NCI-H1048 (cell line): ENCODE measurements at places on chromosomes 12 and 14.
A peak's percentile ranks its signal among the peaks of the same experiment; 100 is the strongest.

GRCh38 chr14:104933746-104934733 lies 9.4 kb downstream of the PLD4 start:
- DNase-seq: no peak

- DNase-seq: no peak
These were observed 55.5 kb downstream of the ANO2 start for GRCh38 chr12:5889381-5890047.

- no peak for DNase-seq
These were observed 64.2 kb upstream of the CSRP2 start for GRCh38 chr12:76943008-76943407.

DNA sequence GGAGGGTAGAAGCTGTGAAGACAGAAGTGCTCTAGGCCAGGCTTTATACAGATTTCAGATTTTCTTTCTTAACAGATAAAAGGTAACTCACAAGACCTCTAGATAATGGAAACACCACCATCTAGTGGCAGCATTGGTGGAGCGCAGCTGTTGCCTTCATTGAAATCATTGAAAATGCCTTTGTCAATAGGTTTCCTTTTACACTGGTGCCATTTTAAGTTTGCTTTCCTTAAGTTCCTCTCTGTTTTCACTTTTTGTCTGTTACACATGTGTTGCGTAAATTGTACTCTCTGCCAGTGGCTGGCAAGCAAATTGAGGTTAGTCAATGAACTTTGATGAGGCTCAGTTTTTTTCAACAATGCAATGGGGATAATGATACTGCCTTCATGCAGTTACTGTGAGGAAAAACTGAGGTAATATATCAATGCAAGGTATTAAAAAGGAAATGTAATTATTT lies 31.1 kb downstream of the ALDH1L2 start:
- DNase-seq: peak; percentile 44

GRCh38 chr12:132202929-132203721 lies 58.9 kb downstream of the NOC4L start:
- DNase-seq: no peak

DNA sequence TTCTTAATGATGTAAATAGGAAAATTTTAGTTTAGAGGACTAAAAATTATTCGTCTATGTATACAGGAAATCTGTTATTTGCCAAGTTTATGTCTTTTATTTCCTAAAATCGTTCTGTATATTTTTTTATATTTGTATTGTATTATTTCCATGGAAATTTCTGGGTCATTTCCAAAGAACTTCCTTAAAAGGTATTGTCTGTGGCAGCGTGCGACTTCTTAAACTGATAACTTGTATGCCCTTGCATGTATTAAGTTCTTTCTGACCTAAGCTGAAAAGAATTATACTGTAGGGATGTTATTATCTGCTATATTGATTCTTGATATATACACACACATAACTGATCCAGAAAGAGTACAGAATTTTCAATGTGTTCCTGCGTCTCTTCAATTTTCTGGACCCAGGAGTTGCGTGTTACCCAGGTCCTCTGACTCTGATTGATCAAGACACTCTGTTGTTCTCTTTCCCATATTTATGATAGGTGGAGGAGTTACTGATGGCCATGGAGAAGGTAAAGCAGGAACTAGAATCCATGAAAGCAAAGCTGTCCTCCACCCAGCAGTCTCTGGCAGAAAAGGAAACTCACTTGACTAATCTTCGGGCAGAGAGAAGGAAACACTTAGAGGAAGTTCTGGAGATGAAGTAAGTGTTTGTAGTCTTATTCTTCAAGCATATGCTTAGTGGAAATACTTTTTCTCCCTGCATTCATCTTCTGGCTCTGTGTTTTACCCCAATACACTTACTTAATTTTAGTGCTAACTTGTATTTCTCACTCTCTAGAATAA lies 298.5 kb downstream of the ERC1 start:
- no peak for DNase-seq

- DNase-seq: no peak
These were observed 223.4 kb upstream of the AMIGO2 start for GRCh38 chr12:47303207-47303606.

- no peak for DNase-seq
These were observed 201.8 kb upstream of the RGS6 start for GRCh38 chr14:71730471-71730870.

DNA sequence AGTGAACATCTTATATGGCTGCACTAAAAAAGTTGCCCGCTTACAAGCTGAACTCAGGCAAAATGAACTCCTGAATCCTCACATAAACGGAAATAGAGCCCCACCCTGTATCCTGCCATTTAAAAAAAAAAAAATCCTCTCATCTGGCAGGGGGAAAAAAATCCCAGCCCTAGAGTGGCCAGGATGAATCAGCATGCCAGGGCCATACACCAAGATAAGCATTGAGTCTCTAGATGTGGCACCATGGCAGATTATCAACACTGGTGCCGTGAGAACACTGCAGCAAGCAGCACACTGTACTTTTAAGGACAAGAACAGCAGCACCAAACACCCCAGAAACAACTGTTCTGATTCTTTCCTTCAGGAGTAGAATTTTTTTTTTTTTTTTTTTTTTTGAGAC lies 65.5 kb downstream of the RASSF3 start:
- DNase-seq: no peak

- no peak for DNase-seq
These were observed 315.3 kb downstream of the MED13L start for GRCh38 chr12:115962216-115962615.

DNA sequence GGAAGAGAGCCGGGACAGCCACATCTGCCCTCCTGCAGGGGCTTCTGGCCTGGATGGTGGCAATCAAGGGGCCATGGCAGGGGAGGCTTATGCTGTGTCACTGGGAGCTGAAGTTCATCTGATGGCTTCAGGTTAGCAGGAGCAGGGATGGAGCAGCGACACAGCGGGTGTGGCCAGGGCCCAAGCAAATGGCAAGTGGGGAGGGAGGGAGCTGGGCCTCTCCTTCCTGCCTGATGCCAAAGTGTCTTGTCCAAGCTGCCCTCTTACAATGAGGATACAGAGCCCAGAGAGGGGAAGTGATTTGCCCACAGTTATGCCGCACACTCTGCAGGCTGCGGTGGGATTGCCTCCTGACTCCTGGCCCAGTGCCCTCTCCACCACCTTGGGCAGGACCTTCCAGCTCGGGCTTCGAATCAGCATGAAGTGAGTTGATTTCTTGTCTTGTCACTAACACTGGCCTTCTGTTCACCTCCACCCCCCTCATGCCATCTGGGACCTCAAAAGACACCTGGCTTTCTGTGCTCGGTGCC lies 51.3 kb downstream of the IQSEC3 start:
- DNase-seq: no peak

DNA sequence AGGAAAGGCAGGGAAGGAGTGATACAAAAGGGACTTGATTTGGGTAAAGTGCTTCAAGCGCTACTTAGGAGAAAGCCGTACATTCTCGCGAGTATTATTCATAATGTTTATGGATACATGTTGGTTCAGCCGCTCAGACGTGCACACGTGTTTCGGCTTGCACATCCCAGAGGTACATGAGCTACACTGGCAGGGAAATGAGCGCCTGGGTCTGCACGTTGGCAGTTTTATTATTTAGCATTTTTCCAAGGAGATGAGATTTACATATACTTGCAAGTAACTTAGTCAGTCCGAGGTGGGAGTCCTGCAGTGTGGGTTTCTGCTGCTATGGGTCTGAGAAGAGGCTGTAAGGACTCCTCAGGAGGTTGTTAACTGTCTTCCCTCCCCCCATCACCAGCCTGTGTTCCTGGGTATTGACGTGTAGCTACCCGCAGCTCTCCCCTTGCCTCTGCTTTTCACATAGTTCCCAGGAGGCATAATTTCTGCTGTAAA lies 1.5 kb downstream of the PRKCH start:
- no peak for DNase-seq

DNA sequence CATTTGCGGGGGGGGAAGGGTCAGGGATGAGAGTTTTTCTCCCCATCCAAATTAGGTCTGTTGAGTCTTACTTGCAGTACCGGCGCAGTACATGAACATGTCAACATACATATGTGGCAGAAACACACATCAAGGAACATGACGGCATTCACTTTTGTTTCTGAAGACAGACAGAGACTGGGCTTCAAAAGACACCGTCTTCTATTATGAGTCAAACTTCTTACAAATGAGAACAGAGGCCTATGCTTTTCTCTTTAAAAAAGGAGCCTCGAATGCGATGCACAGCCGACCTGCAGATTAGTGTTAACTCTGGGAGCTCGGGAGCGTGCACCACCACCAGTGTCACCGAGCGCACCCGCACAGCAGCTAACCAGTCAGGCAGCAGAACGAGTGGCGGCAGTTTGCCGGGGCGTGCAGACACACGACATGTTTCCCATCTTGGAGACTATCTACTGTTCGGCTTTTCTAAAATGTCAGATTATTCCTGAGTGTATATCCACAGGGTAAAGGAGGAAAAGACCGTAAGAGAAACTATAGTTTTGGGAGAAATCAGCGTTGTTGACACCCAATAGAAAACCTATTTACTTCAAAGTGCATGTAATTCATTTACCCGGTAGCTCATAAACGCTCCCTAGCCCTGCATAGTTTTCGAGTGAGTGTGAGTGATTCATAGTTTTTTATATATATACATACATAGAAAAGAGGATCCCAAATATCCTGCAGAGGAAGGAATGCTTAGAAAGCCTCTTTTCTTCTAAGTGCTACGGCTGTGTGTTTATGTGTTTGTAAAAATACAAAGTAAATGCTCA lies 33.0 kb downstream of the UBR7 start:
- DNase-seq: no peak

GRCh38 chr14:77498120-77498979 lies at the start of gene ISM2:
Gene ISM2 (minus strand): TSS chr14:77498816. CDS start chr14:77498793, 23 bp downstream.
- DNase-seq: no peak

GRCh38 chr14:93137864-93138263 lies 22.1 kb upstream of the ITPK1 start:
- DNase-seq: no peak

GRCh38 chr12:53219292-53219955 lies 12.4 kb upstream of the ITGB7 start:
- DNase-seq: no peak

DNA sequence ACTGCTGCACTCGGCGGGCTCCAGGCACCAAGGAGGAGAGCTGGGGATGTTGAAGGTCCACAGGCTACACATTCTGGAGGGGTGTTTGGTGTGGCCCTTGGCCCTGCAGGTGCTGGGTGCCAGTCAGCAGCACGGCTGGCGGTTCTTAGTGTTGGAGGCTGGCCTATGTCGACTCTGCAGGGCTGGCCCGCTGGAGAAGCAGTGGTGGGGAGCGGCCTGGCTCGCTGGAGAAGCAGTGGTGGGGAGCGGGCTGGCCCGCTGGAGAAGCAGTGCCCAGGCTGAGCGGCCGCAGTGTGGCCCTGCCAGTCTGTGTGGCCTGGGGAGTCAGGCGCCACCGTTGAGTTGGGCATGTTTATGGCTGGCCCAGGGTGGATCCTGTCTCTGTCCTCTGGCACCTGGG lies 27.3 kb downstream of the MTA1 start:
- DNase-seq: no peak

DNA sequence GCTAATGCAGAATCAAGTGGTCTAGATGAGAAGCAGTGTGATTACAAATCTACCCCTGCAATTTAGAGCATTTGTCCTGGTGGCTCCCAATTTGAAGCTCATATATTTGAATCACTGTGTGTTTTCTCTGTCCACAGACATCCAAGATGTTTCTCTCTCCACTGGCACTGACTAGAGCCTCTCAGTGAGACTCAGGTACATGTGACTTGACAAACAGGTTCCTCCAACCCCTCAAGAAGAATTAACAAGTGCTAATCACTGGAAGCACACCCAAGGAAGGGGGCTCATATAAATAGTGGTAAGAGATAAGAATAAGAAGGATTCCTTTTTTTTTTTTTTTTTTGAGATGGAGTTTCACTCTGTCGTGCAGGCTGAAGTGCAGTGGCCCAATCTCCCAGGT lies 20.5 kb downstream of the OR10G2 start:
- no peak for DNase-seq

DNA sequence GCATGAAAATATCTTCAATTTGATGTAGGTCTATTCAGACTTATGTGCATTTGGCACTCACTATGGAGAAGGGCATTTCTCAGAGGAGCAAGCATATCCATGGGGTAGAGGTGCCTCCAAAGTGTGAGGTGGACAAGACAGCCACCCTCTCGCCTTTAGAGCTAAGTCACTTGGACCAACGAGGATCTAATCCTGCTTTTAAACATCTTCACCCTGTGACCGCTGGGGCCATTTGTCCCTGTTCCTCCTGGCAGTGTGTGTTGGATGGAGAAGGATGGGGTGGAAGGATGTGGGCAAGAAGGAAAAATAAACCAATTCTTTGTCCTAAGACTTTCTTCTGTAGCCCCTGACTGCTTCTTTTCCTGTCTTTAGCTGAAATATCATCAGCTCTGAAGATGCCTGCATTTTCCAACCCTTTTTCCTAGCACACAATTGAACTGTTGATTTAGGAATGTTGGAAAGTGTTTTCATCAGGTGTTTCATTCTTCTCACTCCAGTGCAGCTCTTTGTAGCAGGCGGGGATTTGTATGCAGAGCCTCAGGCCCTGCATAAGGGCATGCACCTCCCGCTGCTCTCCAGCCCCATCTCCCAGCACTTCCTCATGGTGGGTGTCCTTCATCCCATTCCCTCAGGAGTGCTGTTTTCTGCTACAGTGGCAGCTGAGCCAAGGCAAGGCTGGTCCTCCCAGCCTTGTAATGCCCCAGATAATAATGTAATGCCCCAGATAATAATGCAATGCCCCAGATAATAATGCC lies 5.3 kb downstream of the FGF6 start:
- DNase-seq: no peak

GRCh38 chr14:33934043-33934750 lies 16.7 kb downstream of the EGLN3 start:
- no peak for DNase-seq

- DNase-seq: no peak
These were observed 25.1 kb upstream of the ATP2B1 start for GRCh38 chr12:89733579-89734201.

DNA sequence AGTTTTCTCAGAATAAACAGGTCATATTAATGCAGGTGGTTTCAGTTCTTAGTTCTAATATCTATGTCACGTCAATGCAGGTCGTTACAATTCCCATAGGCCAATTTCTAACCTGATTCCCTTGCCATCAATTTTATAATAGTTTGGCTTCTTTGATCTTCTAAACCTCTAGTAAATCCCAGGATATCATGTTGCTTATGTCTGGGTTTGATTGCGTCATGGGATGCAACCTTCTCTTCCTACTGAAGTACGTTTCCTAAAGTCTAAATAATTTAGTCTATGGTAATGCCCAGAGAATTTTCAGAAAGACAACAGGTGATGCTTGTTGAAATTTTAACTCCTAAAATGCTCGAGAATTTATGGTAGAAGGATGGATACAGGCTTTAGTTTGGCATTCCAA lies 19.2 kb downstream of the TAS2R7 start:
- DNase-seq: no peak
